ENCODE measurements at places on chromosomes 2 and 18. TPM values are rescaled to one million over a fixed set of nuclear protein-coding genes. Genes with fewer than 3 reads are reported as not detected.

GRCh38 chr18:24552218-24552617 lies 91.8 kb downstream of the HRH4 start:
- DNase-seq = no peak

DNA sequence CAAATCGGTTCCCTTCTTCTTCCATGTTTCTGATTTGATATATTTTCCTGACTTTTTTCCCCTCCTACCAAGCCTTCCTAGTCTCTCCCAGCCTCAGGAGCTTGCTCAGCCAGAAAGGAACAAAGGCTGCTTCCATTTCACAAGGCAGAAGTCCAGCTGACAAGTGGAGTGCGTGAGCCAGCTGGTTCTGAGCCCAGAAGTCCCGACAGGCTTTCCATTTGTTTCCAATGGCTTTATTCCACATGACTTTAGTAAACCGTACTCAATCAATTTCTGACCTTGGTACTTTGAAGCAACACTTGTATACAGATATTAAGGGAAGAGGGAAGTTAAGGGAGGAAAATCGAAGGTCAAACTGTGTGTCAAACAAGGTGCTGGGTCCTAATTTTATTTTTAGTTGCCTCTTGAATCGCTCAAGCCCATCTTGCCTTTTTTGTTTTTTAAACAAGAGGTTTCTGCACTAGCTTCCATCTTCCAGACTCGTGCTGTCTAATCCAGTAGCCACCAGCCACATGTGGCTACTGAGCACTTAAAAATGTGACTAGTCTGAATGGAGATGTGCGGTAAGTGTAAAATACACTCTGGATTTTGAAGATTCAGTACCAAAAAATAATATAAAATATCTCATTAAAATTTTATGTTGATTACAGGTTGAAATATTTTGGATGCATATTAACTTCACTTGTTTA lies 36.2 kb downstream of the WIPF1 start:
- no peak for DNase-seq

DNA sequence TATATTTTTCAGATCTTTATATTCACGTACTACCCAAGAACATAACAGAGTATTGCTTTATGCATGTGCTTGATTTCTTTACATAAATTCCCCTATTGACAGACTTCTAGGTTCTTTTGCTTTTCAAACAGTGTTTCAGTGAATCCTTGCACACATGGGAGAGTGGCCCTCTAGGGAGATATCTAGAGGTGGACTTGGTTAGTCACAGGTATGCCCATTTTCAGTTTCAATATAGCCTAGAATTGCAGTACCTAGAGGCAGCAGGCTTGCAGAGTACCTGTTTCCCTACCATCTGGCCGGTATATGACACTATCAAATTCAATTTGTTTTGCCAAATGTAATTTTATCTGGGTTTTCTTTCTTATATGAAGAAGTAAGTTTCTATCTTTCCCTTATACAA lies 36.8 kb downstream of the EML6 start:
- peak; percentile 1 for DNase-seq

GRCh38 chr2:137380610-137381009 lies 583.7 kb upstream of the HNMT start:
- DNase-seq = no peak

DNA sequence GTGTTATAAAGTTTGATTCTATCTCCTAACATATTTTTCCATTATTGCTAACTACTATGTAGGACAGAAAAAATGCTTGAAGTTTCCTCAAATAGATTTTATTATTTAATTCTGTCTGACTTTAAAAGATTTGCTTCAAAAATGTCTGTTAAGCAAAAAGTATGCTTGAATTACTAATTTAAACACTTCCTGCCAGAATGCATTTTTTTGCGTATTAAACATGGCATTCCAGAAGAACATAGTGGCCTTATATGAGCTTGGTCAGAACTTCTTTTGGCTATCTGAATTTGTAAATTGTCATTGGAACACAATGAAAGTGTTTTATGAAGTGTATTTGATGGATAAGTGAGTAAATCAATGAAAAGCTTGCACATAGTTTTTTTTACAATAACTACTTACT lies 37.8 kb downstream of the MBD5 start:
- DNase-seq = no peak

DNA sequence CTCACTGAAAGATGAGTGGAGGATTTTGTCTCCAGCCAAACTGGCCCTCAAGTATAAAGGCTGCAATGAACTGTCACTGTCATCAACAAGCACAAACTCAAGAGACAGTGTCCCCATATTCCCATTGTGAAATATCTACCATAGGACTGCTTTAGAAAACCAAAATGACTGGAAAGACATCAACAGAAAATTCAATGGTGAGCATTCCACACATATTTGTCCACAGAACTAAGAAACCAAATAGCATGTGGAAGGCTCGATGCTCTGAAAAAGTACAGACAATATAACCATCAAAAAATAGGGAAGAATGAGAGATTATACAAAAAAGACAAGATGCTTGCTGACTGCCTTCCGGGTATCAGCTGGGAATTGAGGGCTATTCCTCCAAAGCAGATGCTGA lies 37.6 kb downstream of the TGFBRAP1 start:
- no peak for DNase-seq

DNA sequence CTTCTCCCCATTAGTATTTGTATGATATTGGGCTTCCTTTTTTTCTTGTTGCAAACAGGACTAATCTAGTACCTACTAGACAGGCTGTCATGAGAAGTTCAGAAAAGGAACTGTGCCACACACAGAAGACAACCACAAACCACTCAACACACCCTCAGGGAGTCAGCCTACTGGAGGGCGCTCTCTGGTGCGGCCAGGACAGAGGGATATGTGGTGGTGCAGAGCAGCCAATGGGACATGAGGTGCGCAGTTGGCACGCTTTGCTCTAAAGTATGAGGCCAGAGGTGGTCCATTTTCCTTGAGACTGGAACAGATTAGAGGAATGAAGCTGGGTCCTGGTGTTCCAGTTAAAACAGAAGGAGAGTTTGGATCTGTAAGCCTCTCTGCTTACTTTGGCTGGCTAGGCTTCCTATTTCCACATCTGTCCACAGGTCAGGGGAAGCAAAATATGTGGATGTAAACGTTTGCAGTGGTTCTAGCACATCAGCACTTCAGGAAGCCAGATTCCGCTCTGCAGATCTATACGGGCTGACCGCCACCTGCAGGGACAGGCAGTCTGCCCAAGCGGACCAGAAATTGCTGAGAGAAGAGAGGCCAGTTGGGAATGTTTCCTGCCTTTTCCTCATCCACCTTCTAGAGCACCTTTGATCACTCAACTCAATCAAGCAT lies 114.1 kb downstream of the GFPT1 start:
- no peak for DNase-seq

CHRNA1 gene
- total RNA-seq = 0.25 TPM

DNA sequence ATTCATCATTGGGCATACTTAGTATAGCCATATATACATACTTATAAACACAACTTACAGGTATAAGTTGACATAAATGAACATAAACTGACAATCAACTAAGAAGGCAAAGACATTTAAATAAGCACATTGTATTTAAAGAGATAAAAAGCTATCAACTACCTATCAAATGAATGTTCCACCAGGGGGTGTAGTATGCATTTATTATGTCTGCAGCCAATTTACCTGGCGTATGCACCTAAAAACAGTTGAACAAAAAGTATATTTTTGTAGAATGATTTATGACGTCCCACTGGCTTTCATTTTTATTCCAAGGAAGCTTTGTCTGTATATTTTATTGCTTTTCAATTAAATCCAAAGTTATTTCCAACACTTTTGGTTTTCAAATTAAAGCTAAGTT lies 323.5 kb downstream of the AFF3 start:
- no peak for DNase-seq

CSRNP3 gene
- total RNA-seq = not detected

MATN3 gene
- total RNA-seq = not detected

EMILIN2 gene
- total RNA-seq = 4.6 TPM

DNA sequence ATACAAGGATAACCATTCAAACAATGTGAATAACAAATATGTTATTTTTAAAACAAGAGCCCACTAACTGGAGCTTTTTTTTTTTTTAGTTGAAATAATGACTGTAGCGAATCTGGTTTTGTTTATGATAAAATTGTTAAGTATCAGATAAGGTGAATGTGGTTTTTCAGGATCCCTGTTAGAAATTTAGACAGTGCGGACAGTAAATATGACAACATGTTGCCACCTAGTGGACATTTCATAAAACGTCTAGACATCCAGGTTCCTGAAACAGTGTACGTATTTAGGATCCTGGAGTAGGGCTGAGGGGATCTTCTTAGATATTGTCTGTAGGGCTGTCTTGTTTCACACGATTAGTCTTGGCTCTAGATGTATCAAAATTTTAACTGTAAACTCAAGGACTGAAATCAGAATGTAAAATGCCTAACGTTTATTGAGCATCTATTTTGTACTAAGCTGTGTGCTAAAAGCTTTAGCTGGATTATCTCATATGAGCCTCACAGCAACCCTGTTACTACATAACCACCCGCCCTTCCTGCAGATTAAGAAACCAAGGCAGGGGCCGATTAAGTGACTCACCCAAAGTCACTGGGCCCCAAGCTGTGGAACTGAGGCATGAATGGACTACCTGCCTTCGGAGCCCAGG lies 23.9 kb upstream of the CCDC68 start:
- peak; percentile 34 for DNase-seq

DNA sequence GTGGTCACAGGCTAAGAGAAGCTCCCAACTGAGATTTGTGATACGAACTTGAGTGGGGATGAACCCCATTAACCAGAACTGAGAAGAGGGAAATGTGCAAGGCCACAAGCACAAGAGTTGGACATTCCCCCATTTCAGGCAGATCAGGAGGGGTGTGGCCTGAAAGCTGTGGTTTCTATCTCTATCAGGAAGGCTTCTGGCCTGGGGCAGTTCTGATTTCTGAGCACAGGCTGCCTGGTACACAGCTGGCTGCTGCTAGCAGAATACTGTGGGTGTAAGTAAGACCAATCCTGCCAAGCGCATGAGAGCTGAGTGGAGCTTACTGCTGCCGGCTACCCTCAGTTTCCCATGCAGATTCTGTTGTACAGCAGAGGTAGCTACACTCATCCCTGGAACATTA lies 484.6 kb downstream of the SATB2 start:
- no peak for DNase-seq

DNA sequence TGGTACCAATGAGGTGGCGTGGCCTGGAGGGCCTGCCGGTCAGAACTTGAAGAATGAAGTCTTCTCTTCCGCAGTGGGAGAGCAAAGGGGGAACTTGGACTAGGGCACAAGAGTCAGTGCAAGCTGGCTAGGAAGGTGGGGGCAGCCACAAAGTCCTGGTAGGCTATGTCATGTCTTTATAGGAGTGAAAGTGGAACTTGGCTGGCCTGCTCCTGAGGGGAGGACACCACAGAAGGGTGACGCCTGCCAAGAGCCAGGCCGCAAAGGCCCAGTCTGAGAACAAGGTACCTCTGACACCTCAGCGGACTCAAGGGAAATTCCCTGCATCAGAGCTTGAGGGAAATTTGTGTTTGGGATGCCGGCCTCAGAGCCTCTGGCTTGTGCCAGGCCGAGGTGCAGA lies 32.2 kb upstream of the MAP3K20 start:
- DNase-seq = no peak

- no peak for DNase-seq
Observed at GRCh38 chr2:98747888-98748287, 17.0 kb upstream of the MGAT4A start.

FAM117B gene
- total RNA-seq = 17.8 TPM
